ENCODE measurements at places on chromosomes 11 and 22.

DNA sequence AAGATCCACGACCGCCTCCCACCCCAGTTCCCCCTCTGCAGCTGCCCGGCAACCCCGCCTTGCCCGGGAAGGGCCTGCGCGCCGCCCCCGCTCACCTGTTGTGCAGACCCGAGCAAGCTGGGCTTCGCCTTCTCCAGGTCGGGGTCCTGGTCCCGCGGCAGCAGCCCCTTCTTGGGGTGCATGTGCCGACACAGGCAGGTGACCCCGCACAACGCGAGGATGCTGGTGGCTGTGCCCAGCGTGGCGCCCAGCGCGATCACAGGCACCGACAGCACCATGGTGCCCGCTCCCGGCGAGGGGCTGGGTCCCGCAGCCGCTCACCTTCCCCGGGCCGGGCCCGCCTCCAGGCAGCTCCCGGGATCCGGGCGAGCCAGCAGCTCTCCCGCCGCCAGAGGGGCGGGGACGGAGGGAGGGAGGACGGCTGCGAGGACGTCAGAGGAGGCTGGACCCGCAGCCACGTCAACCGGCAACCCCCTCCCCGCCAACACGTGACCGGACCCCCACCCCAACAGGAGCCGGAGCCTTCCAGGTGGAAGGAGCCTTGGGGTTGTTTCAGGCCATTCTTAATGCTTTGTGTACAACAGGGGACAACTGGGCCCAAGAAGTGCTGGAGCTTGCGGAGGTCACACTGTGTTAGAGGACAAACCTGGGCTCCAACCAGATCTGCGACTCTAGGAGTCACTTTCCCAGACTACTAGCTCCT is at the start of gene SYT13:
Gene SYT13 (minus strand): TSS at position 412 of the 703 bp plus-strand sequence. CDS start 134 bp downstream, at position 278.
- DNase-seq, result peak; percentile 8

DNA sequence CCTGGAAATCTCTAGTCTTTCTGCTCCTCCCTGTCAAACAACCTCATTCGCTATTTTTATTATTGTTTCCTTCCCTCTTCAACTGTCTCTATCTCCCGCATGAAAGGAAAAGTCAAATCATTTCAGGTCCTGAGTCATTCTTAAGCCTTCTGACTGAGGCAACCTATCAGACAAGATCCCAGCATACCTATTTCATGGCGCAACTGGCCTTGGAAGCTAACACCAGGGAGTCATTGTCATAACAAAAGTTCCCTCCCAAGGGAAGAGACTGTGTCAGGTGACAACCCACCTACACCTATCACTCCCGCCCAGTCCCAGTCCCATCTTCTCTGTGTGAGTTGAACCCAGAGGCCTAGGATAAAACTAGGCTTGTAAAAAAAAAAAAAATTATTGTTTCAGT is 10.2 kb upstream of the ARHGAP42 start:
- no peak for DNase-seq

DNA sequence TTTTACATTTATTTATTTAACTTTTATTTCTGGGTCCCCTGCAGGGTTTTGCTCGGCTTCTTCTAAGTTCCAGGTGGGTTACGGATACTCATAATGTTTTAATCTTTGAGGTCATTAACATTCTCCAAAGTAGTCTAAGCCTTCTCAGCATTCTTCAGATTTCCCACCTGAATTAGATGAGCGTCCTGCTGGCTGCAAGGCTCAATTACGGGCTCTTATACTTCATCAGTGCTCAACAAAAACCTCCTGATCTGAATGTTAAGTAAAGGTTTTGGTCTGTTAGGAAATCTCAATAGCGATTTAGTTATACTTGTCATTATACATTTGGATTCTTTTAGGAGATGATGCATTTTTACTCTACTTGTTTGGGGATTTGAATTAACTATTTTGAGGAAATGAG is 27.3 kb upstream of the NFRKB start:
- no peak for DNase-seq

DNA sequence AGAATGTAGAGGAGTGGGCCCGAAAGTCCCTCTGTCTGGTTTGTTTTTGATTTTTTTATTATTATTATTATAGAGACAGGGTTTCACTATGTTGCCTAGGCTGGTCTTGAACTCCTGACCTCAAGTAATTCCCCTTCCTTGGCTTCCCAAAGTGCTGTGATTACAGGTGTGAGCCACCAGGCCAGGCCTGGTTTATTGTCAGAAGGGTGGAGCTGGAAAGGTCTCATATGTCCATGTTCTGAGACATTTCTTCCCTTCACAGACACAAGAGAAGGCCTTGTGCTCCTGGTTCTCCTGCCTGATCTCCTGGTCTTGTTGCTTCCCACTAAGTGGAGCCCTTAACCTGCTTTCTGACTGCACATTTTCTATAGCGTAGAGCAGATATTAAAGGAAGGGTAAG is 46.0 kb upstream of the CLPB start:
- no peak for DNase-seq

GRCh38 chr11:57476757-57477506 is 16.6 kb downstream of the RTN4RL2 start:
- DNase-seq, result no peak

DNA sequence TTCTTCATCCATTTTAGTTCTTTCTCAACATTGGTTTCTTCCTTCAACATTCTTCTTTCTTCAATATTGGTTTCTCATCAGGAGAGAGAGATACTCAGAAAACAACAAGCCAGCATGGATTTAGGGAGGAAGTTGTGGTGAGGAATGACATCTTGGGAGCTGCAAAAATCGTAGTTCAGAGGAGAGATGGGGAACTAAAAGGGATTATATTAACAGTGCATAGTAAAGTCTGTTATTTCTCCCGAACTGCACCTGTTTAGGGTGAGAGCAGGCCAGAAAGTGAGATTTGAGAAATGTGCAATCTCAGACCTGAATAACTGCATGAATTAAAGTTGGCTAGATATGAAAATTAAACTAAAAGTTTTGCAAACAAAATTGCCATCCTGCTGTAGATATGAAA is 94.5 kb downstream of the CASP12 start:
- DNase-seq, result no peak

DNA sequence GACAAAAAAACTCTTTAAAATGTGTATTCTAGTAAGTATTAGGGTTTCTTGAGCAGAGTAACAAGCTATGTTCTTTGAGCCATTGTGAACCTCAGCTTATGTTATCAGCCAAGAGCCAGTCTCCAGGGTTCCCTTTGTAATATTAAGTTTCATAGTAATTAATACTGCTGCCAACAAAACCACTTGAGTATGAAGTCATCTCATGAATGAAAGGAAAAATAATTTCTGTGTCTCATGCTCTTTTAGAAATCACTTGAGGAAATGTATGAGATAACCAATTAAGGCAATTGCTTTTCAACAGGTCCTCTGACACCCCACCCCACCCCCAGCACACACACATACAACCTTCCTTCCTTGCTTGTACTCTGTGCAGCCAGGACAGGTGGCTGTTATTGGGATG is 59.9 kb downstream of the BBOX1 start:
- DNase-seq, result no peak

DNA sequence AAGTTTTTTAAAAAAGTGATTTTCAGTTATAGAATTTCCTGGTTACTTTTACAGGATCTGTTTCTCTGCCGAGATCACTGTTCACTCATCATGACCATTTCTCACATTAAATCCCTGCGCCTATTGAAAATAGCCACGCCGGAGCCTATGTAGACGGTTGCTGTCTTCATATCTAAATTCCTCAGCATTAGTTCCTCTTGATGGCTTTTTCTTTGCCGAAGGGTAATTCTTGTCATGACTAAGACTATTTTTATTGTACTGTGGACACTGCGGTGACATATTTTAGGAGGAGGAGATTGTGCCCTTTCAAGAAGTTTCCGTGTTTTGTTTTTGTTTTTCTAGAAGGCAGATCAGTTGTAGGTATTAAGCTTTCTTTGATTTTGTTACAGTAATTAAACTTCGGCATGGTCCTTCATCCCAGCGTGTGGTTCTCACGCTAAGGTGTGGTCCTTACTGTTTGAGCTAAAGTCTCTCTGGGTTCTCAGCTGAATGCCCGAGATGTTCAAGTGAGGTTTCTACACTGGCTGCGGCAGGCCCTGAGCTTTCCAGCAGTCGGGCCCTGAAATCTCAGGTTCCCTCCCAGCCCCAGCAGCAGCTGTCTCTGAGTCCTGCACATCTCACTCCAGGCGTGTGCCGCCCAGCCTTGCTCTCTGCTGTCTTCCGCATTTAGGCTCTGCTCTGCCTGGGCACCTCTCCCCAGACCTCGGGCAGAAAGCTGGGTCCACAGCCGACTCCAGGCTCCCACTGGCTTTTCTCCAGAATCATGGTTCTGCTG is 1110.5 kb downstream of the TBC1D22A start:
- DNase-seq, result no peak

GRCh38 chr11:115760461-115761320 is 256.5 kb upstream of the CADM1 start:
- DNase-seq, result no peak

GRCh38 chr11:35602160-35602793 is 16.0 kb upstream of the FJX1 start:
- no peak for DNase-seq

- no peak for DNase-seq
Observed at GRCh38 chr11:2093575-2094353, 45.4 kb downstream of the IGF2 start.

DNA sequence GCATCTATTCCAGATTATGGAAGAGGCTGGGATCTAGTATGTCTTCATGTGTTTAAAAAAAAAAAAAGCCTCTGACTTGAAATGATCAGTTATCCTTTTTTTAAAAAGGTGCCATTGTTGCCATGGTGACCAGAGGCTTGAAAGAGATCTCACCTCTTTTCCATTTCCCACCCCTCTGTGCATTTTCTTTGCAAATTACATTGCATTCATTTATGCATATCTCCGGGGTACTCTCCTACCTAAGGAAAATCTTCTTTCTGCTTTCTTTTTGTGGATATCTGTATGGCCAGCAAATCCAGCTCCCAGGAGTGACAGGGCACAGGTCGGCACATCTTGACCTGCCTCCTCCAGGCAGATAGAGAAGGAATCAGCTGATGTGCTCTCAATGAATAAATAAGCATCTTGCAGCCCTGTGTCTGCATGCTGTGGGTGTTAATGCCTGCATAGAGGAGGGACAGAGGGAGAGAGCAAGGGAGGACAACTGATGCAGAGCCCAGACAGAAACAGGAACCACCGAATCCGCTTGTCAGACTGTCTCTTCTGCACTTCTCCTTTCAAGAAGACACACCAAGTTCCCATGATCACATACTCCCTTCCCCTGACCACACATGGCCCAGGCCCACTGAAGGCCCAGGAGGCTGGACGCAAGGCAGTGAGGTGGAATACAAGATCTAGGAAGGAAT is 50.9 kb downstream of the CWC15 start:
- DNase-seq, result no peak

GRCh38 chr11:93024369-93024768 is 54.9 kb downstream of the MTNR1B start:
- DNase-seq, result no peak

DNA sequence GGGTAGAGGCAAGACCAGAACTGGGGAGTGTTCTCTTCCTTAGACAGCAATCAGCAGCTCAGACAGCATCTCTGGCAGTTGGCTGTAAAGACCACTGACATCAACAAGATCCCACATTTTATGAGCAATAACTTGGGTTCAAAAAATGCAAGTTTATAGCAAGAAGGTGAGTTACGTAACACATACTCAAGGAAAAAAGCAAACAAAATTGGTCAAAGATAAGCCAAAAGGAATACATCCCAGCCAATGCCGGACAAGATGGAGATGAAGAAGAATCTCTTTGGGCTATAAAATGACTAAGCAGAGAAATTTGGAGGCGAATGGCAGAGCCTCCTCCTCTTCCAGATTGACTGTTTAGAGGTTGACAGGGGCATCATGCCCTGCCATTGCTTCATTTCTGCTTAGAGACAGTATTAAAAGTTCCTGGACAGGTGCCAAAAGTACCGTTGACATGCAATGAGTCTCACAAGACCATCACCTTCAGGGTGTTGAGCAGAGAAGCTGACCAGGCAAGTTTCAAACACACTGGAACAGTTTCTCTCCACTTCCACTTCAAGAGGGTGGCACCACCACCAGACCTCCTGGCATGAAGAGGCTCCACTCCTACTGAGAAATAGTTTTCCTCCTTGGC is 55.9 kb downstream of the ENDOD1 start:
- DNase-seq, result no peak

GRCh38 chr11:17976651-17977050 is 36.2 kb downstream of the SERGEF start:
- DNase-seq, result no peak

DNA sequence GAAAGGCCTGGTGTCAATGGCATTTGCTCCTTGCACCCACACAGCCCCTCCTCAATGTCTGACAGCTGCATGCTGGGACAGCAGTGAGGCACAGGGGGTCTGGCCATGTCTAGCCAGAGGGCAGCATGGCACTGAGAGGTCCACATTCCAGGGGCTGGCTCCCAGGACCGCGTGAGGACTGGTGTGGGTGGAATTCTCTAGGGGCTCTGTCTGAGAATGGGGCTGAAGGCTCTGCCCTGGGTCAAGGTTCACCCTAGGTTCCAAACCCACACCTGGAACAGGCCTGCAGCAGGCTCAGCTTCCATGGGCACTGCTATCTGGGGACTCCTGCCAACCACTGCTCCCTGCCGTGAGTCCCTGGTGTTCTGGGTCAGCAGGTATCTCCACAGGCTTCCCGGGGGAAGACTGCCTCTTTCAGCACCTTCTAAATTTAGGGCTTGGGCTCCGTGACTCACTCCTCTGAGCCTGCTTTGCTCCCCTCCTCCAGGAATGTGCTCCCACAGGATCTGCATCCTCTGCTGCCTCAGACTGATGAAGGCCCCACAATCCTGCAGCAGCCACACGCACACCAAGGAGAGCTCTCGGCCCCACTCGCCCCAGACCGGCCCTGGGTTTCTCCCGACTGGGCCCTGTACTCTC is 4.2 kb downstream of the STARD10 start:
- no peak for DNase-seq

GRCh38 chr11:47254386-47254785 is 3.4 kb upstream of the NR1H3 start:
- no peak for DNase-seq

GRCh38 chr22:39179841-39180335 is 27.4 kb upstream of the CBX7 start:
- no peak for DNase-seq

GRCh38 chr11:612201-612960 is 3.4 kb downstream of the IRF7 start:
- peak; percentile 8 for DNase-seq

DNA sequence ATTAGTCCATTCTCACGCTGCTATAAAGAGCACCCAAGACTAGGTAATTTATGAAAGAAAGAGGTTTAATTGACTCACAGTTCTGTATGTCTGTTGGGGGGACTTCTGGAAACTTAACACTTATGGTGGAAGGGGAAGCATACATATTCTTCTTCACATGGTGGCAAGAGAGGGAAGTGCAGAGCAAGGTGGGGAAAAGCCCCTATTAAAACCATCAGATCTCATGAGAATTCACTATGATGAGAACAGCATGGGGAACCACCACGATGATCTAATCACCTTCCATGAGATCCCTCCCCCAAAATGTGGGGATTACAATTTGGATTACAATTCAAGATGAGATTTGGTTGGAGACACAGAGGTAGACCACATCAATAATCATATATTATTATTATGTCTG is 25.7 kb downstream of the CEP57 start:
- DNase-seq, result no peak

- no peak for DNase-seq
Observed at GRCh38 chr11:72719144-72719543, 33.1 kb downstream of the ARAP1 start.

GRCh38 chr11:119316729-119317591 is at the start of gene MCAM:
Gene MCAM (minus strand): TSS chr11:119317130. CDS start chr11:119317101, 29 bp downstream.
- peak; percentile 68 for DNase-seq
